Hematopoietic multipotent progenitor cell treated with erythropoietin and hydrocortisone succinate and interleukin-3 and kit ligand, for 4 days (in vitro differentiated cells): ENCODE measurements at places on chromosomes 16 and 17.
A peak's percentile ranks its signal among the peaks of the same experiment; 100 is the strongest.

- peak; percentile 67 for DNase-seq
These were observed at the start of gene RHBDL1 for GRCh38 chr16:674968-675883. TSS of gene RHBDL1 (plus strand) at chr16:675671. CDS start at chr16:675791, 120 bp downstream.

DNA sequence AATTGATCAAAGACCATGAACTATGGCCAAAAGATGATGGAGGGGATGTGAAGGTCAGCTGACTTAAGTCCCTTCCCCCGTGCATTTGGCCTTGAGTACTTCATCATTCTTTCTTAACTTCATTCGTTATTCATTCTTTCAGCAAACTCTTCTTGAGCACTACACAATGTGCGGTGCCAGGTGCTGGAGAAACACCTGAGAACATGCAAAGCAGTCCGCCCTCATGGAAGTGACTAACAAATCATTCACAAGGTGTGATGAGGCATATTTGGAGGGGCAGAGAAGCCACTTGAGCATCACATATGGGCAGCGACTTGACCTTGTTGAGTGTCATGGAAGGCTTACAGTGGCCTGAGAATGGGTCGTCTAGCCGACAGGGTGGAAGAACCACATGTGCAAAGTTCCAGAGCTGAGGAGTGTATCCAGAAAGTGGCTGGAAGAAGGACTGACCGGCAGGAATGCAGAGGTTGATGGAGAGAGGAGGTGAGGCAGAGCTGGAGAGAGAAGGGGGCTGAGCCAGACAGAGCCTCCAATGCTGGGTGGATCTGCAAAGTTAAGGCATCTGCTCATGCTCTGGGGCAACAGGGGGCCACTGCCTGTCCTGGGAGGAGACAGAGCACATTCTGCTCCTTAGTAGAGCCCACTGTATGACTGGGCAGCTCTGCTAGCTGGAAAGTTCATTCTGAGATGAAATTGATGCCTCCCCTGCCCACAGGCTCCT is 25.1 kb upstream of the EIF1 start:
- DNase-seq: no peak

- DNase-seq: no peak
These were observed 65.2 kb downstream of the SHCBP1 start for GRCh38 chr16:46555951-46556350.

DNA sequence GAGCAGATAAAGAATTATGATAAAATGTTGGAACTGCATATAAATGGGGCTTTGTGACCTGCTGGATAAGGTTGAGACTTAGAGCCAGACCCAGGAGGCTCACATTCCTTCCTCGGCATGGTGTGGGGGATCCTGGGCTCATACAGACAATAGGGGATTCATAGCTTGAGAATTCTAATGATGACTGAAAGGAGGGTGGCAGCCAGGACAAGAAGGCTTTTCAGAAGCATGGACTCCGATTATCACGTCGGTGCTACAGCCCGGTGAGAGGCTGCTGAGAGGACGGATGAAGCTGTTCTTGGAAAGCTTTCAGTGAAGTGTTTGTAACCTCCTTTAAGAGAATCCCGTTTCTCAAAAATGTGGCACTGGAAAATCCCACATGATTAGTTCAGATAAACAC is 167.2 kb downstream of the ANKFN1 start:
- DNase-seq: no peak

GRCh38 chr16:63239065-63239570 is 1202.9 kb upstream of the CDH8 start:
- DNase-seq: no peak

DNA sequence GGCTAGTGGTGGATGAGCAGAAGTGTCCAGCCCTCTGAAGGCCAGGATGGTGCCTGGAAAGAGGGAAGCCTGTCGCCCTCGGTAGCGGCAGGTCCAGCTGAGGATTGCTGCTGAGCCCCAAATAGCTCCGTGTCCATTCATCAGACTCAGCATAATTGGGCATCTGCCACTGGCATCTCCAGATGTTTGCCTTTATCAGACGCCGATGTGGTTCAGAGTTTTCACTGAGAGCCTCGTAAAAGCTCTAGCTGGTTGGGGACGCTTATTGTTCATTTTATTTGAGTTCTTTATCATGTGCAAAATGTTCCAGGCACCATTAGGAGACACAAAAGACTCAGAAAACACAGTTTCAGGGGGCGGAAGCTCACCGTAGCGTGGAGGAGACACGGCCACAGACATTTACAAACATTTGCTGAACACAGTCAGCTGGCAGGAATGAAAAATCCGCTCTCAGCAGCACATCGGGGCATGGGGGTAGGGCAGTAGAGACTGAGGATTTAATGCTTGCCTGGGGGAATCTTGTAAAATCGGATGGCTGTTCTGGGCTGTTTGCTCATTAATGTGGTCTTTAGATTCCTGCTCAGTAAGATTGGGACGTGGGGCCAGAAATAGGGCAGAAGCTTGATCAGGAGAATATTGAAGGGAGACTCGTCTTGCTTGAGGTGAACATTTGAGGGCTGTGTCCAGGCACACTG is 41.7 kb downstream of the SMPD3 start:
- DNase-seq: no peak

DNA sequence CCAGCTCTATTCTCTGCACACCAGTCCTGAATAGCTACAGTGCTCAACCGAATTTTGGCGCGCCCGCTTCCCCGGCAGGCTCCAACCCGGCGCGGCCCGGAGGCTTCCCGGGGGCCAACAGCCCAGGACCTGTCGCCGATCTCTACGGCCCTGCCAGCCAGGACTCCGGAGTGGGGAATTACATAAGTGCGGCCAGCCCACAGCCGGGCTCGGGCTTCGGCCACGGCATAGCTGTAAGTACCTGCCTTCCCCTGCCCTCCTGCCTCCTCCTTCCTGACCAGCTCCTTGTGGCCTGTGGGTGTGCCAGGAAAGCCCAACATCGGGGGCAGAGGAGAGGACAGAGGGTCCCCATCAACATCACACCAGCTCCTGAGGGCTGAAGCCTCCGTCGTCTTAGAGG is 70.2 kb downstream of the CCDC182 start:
- no peak for DNase-seq

DNA sequence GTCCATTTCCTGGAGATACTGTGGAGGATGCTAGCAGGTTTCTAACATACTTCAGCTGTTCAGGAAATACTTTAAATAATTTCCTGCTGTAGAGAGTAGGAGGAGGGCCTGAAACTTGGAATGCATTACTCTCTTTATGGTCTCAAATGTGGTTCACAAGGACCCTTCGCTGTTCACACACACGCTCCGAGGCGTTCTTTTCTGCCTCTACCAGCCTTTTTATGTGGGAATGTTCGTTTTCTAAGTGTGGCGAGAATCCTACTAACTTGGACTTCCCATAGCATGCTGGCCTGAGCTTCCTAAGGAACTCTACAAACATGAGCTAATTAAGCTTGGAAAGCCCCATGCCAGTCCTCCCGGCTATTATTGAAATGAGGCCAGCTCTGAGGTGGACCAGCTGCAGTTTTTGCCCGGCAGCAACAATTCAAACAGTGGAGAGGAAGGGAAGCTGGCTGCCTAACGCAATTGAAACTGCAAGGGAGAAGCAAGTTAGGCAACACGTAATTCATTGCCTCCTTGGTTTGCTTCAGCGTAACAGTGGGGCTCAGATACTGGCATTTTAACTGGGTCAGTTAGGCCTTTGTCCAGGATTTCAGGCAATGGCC is 18.9 kb downstream of the KPNA2 start:
- DNase-seq: no peak

DNA sequence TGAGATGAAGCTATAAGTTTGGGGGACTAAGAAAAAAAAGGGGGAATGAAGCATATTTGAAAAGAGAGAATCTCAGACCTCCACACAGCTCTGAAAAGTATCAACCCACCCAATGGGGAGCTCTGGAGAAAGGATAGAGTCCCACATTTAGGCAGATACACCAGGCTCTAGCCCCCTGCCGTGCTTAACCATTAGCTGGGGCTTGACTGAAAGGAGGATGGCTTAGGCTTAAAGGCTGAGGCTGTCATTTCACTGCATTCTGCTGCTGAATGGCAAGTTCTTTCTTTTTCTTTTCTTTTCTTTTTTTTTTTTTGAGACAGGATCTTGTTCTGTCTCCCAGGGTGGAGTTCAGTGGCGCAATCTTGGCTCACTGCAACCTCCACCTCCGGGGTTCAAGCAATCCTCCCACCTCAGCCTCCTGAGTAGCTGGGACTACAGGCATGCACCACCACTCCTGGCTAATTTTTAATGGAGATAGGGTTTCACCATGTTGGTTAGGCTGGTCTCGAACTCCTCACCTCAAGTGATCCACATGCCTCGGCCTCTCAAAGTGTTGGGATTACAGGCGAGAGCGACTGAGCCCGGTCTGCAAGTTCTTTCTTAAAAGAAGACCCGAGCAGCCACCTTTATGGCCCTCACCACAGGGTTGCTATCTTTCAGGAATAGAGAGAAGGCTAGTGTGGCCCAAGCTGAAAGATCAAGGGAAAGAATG is 9.0 kb upstream of the MMP2 start:
- no peak for DNase-seq

DNA sequence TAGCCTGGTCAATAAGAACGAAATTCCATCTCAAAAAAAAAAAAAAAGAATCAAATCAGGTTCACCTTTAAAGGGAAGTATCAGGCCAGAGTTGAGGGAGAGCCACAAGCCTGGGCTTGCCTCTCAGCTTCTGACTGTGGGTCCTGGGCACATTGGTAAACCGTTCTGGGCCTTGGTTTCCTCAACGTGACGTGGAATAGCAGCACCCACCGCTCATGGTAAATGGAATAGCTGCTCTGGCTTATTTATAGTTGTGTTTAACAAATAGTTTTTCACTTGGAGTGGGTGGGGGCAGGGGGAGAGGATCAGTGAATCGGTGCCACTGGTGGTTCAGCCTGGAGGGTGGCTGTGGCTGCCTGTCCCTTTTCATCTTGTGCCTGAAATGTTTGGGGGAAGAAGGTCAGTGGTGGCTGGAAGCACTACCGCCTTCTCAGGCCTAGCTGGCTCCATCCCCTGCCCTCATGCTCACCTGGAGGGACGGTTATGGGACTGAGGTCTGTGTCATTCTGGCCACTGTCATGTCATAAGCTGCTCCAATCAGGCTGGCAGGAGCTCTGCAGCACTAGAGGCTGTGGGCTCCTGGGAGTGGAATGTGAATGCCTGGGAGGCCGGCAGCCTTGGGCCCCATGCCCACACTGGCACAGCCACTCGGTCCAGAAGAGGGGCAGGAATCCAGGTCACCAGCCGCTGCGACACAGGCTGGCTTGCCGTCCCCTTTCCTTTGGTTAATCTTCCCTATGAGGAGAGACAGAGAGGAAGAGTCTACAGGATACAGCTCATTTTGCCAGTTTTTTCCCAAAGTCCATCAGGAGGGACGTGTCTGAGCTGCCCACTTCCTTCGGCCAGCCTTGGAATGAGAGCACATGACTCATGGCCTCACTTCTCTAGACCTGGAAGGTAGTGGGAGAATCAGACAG is 27.0 kb downstream of the CCR7 start:
- no peak for DNase-seq

DNA sequence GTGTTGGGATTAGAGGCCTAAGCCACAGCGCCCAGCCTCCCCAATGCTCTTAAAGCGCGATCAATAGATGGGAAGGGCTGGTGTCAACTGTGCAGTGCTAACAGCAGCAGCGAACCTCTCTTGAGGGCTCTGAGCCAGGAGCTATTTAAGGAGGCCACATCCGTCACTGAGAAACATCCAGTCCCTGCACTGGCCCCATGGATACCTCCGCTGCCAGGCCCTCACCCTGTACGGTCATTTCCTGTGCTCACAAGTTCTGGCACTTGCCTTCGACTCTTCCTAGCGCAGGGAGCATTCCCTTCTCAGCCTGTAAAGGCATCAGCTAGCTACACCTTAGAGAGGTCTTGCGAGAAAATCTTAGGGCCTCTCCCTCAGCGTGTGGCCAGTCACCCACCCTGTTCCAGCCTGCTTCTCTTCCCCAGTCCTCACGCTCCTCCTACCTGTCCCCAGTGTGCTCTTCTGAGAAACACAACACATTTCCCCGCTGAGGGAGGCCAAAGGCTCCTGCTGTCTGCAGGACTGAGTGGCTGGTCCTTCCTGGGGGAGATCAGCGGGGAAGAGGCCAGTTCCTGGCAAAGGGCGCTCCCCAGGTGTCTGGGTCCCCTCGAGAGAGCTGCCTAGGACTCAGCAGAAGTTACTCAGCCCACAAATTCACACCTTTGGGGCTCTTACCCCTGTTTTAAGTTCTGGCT is 28.6 kb downstream of the GTF3C1 start:
- DNase-seq: no peak

GRCh38 chr17:36813357-36813756 is 123.9 kb upstream of the LHX1 start:
- DNase-seq: no peak

DNA sequence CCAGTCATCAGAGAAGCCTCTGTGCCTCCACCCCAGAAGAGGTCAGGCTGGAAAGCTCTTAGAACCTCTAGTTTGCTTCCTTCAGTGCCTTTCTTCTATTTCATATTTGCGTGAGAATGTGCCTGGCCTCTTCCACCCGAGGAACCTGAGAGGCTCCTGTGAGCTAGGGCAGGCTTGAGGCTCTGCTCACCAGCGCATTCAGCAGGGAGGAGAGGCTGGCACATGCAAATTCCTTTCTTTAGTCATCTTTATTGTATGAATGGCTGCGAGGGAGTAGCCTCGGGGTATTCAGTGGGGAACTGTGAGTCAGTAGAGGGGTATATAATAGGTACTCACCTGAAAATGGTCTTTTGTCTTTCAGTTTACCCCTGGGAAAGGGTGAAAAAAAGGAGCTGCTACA is 268.3 kb downstream of the ABCC12 start:
- DNase-seq: no peak

DNA sequence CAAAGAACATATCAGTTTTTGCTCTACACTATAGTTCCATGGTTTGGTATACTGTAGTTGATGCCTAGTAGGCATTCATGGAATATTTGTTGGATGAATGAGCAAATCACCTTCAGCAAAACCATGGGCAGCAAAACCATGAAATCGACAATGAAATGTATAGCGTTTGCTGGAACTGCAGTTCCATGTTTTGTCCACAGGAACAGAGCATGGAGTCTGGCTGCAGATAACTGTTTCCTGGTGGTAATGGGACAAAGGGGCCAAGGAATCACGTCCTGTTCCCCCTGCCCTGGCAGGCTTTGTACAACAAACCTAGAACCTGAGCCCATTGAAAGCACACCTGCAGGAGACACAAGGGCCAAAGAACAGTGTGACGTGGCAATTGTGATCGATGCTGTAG is 101.1 kb downstream of the USP31 start:
- no peak for DNase-seq

DNA sequence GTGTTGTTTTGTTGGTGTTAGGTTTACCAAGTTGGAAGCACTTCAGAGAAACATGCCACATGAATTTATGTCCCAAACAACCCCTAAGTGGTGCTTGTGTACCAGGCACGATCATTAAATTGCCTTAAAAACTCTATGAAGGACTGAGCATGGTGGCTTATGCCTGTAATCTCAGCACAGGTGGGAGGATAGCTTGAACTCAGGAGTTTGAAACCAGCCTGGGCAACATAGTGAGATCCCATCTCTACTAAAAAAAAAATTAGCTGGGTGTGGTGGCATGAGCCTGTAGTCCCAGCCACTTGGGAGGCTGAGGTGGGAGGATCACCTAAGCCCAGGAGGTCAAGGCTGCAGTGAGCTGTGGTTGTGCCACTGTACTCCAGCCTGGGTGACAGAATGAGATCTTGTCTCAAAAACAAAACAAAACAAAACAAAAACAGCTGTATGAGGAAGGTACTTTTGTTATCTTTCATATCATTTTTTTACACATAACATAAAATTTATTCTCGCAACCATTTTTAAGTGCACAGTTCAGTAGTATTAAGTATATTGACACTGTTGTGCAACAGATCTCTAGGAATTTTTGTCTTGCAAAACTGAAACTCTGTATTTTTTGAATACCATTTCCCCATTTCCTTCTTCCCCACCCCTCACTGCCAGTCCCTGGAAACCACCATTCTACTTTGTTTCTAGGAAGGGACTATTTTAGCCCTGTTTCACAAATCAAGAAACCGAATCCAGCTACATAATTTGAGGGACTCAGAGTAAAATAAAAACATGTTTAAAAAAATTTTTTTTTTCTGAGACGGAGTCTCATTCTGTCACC is 14.3 kb upstream of the RBBP6 start:
- DNase-seq: peak; percentile 18
